ENCODE measurements at places on chromosomes 2 and 18.

DNA sequence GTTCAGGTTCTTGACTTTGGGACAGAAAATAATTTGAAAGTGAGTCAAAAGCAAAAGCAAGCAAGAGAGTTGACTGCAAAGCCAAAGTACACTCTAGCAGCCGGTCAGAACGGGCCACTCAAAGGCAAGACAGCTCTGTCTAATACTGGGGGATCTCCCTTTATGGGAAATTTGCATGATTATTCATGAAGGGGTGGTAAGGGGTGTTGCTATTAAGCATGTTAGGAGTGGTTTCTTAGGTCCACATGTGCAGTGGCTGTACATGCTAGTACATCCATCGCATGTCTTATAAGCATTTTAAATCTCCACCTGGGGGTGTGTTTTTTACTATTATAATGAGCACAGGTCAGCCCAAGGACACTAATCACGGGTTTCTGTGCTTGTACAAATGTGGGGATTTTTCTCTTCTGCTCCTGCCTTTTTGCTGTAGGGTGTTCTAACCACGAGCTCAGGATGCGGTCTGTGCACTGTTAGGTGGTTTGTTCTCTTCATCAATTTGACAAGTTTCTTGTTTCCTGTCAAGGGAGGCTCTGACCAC lies 60.2 kb upstream of the SPP2 start:
- no peak for DNase-seq

DNA sequence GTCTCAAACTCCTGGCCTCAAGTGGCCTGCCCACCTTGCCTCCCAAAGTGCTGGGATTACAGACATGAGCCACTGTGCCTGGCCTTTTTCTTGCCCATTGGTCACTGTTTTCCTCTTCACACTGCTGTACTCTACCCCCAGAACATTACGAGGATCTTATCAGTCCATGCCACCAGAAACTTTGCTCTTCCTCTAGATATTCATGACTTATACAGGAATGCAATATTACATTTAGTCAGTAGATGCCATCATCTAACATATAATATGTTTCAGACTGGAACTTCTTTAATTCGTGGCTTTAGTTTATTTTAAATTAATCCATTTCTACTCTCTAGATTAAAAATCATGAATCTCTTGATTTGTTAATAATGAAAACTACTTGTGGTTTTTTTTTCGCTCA lies 135.5 kb downstream of the COMMD1 start:
- DNase-seq = no peak

- no peak for DNase-seq
These were observed 23.0 kb downstream of the RTP5 start for GRCh38 chr2:241892299-241893137.

DNA sequence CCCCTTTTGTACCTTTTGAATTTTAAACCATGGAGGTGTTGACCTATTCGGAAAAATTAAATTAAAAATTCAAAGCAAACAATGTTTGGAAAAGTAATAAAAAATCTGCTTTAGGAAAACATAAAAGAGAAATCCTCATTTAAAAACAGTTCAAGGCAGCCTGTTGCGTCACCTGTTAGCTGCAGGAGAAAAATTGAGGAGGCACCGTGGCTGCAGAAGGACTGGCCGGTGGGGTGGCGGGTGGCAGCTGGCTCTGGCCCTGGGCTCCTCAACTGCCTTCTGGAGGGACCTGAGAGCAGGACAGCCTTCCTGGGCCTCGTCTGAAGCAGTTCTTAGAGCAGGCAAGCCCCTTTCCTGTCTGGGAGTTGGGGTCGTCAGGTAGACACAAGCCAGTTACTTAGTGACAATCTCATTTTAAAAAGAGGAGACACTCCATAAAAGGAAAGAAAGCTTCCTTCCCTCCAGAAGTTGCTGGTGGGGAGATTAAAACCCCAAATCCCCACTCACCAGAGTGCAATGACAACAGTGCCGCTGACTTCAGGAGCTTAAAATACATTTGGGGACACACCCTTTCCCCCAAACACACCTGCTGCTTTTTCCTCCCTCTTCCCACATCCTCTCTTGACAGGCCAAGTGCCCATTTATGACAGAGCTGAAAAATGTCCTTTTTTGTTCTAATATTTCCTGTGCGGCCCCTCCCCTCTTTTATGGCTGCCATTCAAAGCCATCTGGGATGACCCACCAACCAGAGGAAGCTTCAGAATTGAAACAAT lies 9.7 kb downstream of the ZBTB7C start:
- DNase-seq = no peak

- no peak for DNase-seq
These were observed 263.7 kb upstream of the REV1 start for GRCh38 chr2:99753505-99753904.

DNA sequence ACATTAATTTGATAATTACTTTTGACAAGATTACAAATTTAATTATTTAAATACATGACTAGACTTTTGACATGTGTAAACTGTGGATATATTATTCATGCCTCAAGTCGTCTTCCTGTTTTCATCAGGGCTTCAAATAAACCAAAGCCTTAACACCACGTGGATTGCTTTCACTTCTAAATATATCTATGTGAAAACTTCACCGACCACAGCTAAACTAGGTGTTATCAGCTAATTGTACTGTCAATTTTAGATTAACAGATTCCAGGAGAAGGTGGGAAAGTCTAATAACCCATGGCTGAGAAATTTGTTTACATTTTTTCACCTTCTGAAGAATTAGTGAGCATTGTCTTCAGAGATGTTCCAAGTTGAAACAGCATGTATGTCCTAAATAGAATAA lies 494.7 kb upstream of the FAM98A start:
- DNase-seq = no peak

GRCh38 chr18:67301592-67301991 lies 214.9 kb downstream of the DSEL start:
- no peak for DNase-seq

GRCh38 chr2:173991856-173992588 lies 26.8 kb upstream of the SP3 start:
- DNase-seq = no peak

Measured in LNCaP clone FGC (cell line).